Hematopoietic multipotent progenitor cell treated with erythropoietin and hydrocortisone succinate and interleukin-3 and kit ligand, for 4 days (in vitro differentiated cells): ENCODE measurements at places on chromosomes 2 and 18.

- DNase-seq = no peak
Measured at GRCh38 chr2:113207021-113207420, 33.2 kb downstream of the PSD4 start.

- peak; percentile 79 for DNase-seq
Measured at GRCh38 chr2:1750933-1751766, 6.8 kb upstream of the PXDN start.

- DNase-seq = no peak
Measured at GRCh38 chr2:197576631-197577030, 60.8 kb downstream of the MOB4 start.

DNA sequence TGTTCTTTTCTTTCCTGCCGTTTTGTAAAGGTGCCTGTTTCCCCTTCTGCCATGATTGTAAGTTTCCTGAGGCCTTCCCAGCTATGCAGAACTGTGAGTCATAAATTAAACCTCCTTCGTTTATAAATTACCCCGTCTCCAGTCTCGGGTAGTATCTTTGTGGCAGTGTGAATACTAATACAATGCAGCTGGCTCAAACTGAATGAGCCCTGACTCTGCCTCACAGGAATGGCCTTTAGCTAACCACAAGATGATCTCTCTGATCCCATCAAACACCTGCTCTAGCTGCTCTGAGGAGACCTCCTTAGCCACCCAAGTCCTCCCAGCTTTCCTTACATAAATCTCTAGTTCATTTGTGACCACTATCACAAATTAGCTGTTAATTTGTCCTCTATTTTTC is 41.5 kb upstream of the CAB39 start:
- DNase-seq = no peak

DNA sequence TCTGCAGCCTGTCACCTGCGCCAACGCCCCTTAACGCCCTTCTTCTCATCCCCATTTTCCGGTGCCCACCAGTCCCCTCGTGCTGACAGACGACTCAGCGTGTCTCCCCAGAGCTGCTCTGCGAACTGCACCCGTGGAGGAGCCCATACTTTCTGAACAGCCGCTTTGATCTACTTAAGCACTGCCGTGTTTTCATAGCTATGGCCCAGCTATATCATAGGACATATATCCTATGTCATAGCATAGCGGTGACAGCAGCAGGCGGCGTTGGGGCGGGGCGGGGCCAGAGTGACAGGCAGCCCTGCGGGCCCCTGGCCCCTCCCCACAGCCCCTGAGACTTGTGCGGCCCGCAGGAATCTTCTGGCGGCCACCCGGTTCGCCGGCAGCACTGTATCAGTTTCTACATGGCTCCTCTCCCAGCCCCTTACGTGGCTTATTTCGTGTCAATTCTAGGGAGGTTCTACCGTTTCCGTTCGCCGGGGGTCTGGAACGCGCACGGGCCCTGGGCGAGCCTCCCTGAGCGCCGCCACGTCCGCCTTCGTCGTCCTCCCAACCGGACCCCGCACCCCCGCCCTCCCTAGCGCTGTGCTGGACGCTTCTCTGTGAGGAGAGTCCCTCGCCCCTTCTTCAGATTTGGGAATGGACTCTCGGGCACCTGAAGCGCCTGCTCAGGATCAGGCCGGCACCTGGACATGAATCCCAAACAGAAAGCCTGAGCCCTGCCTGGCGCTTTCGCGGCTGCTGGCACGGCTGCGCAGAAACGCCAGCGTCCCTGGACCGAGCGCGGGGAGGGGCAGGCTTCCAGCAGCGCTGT is 35.4 kb downstream of the PTPN18 start:
- peak; percentile 89 for DNase-seq

DNA sequence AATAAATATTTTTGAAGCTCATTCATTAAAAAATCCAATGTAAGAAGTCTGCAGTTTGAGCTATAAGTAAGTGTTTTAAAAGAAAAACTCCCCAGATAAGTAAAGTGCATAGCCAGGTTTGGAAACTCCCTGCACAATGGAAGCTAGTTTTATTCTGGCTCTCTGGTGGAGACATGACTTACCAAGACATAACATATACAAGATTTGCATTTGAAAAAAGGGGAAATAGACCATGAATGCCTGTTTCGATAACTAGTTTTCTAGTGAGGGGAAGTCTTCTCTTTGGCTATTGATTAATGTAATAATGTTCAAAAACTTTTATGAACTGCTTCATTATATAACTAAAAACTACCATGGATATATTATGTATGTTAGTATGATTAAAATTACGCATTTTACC is 435.2 kb downstream of the ARHGAP15 start:
- DNase-seq = no peak

DNA sequence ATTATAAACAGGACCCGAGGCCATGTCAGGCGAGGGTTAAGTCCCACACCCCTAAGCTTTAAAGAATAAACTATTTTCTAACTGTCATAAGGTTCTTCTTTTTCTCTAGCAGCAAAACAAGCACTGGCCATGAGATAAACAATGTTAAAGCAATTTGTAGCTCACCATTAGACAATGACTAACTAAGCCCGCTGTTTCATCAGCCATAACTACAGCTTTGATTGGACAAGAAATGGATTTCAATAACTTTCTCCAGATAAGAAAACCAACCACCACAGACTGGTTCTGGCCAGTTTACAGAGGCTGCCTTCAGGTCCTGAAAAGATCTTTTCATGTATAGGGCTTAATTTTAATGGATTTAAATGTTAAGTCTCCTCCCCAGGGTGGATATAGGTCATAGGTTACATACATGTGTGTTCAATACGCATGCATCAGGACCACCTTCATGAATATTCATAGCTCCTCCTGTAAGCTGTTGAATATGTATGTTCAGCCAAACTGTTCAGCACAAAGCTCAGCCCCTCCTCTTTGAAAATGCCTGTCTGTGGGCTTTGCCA is 108.7 kb upstream of the RAB6C start:
- no peak for DNase-seq
